ENCODE measurements at places on chromosomes 2 and 18.

GRCh38 chr2:218877331-218877730, 3.3 kb upstream of the WNT10A start:
- DNase-seq: no peak

DNA sequence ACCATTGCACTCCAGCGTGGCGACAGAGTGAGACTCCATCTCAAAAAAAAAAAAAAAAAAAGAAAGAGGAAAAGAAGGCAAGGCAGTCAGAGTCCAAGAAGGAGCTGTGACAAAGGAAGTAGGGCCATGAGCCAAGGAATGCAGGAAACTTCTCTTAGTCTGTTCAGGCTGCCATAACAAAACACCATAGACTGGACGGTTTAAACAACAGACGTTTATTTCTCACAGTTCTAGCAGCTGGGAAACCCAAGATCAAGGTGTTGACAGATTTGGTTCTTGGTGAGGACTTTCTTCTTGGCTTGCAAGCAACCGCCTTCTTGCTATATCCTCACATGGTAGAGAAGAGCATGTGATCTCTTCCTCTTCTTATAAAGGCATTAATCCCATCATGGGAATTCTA, 13.1 kb upstream of the SUMO1 start:
- no peak for DNase-seq

GRCh38 chr2:132873738-132874137, 203.7 kb upstream of the LYPD1 start:
- no peak for DNase-seq

DNA sequence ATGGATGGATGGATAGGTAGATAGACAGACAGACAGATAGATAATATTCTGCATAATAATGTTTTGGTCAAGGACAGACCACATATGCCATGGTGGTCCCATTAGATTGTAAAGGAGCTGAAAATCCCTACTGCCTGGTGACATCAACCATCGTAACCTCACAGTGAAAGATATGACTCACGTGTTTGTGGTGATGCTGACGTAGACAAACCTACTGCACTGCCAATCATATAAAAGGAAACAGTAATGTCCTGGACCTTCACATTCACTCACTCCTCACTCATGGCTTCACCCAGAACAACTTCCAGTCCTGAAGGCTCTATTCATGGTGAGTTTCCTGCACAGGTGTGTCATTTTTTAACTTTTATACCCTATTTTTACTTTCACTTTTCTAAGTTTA, 202.9 kb upstream of the TPO start:
- no peak for DNase-seq

- no peak for DNase-seq
Observed at GRCh38 chr2:25426326-25426725, 84.6 kb upstream of the DNMT3A start.
